ENCODE measurements at places on chromosomes 11 and 22.

DNA sequence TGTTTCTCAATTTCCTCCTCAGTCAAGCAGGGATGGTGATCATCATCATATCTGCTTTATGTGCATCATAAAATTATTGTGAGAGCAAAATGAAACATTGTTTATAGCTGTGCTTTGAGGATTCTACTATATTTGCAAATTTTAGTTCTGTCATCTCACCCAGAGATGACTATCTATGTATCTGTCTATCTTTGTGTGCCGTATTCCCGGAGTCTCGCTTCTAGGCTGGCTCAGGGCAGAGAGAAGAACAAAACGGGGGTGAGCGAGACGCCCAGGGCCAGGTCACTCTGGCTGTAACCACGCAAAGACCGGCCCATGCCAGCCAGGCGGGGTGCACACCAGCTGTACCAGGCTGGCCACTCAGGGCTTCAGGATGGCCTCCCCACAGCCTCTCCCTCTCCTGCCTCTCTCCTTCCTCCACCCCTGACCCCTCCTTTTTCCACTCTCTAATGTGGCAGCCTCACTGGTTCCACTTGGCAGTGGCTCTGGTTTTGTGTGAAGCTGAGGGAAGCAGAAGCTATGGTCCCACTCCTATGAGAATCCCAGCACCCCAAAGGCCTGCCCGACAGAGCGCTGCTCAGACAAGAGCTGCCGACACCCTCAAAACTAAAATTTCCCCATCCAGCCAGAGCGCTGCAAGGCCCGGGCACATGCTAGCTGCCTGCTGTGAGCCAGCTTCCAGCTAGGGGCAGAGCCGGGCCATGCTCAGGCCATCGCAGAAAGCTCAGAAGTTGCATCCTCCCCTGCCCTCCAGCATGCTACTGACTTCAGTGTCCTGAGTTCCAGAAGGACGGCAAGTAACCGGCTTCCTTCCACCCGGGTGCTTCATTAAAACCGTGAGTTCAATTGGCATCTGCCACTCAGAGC, 139.5 kb upstream of the TBCEL start:
- no peak for DNase-seq

GRCh38 chr11:20102397-20102796, 57.9 kb downstream of the DBX1 start:
- no peak for DNase-seq

DNA sequence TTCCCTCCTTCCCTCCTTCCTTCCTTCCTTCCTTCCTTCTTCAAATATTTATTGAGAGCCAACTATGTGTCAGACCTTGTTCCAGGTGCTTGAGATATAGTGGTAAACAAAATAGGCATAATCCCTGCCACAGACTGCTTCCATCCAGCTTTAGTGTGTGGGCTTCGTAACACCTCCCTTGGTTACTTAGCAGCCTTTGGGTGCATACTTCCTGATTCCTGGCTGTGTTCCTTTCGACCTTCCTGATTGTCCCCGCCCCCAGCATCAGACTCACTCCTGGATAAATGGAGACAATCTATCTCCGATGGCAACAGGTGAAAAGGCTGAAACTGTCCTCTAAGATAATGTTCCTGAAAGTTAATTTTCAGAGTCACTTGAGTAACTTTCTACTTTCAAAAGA, 13.5 kb downstream of the CCDC81 start:
- no peak for DNase-seq

DNA sequence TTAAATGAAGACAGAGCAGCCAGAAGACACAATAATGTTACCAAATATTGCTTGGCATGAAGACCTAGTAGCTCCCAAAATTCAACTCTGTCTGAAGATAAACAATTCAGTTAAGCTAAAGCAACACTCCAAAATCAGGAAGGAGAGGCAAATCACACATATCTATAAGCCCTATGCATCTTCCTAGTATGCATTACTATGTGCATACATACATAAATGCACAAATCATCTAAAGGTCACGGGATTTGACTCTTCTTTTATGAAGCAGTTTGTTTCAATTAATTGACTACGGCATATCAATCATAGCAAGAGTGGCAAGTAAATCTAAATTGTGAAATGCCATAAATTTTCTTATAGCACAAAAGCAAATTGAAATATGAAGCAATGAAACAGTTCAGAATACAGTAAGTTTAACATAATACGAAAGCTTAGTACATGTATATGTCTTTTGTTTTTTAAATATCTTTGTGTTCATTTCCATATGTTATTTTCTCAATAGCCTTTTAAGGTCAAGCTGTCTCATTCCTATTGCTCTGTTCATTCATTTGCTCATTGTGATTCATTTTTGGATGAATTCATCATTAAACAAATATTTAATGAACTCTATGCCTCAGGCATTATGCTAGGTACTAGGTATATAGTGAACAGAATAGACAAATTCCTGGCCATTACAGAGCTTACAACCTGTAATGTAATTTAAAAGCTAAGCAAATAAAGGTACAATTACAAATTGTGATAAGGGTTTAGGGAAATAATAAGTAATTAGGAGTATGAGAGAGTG, 540.5 kb downstream of the DLG2 start:
- DNase-seq = no peak

GRCh38 chr22:19152942-19153883, 3.1 kb upstream of the GSC2 start:
- no peak for DNase-seq

DNA sequence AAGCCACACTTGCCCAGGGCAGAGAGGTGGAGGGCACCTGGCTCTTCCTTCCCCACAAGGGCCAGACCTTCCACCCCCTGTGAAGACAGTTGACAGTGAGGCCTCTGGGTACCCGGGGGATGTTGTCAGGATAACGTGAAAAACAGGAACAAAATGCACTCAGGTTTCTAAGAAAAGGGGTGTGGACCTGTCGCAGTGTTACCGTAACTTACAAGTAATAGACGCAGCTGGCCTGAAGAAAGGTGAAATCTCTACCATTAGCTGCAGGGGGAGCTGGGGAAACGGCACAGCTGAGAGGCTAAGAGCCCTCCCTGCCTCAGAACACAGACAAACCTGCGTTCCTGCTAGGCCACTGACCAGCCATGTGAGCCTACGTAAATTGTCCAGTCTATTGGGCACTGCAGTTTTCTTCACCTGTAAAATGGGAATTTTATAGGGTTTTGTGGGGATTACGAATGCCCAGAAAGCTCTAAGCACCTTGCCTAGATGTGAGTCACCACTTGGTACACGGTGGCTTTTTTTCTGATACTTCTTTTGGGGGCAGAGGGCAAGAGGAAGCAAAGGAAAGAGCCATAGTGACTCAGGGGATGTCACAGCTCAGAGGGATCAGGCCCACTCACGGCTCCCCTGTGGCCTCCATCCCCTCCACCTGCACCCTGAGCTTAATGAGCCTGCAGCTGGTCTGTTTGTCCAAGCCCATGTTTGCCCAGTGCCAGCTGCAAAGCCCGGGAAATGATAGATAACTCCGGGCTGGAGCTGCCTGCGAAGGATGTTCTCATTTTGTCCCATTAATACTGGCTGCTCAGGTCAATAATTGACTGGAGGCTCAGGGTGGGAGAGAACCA, 18.4 kb upstream of the CABP7 start:
- DNase-seq = no peak

DNA sequence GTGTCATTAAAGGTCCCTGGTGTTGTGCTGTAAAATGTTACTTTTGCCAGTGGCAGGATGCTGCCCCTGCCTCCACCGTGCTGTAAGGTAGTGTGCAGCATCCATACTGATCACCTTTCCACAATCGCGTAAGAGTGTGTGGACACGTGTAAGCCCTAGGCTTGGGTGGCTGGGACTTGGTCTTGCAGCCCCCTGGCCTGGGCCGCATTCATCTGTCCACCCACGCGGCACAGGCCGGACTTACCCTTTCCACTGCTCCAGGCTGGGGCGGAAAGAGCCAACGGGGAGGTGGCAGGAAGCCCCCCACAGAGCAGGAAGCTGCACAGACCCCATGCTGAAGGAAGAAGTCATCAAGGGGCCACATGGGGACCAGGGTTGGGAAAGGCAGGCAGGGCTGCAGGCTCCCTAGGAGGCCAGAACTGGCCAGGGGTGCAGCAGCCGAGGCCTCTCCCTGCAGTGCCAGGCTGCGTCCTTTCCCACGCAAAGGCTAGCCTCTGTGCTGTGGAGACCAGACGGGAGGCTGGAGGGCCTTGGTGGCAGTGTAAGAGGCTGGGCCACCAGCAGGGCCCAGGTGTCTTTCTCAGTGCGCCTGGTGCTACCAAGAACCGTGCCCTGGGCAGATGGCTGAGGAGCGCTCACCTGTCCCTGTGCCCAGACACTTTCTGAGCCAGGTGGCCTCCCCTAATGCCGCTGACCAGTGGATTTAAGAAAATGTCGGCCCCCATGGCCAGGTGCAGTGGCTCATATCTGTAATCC, 11.7 kb upstream of the TMEM191C start:
- peak; percentile 58 for DNase-seq

GRCh38 chr11:1153105-1153950, 4.4 kb upstream of the MUC5AC start:
- DNase-seq = no peak

- DNase-seq = no peak
Observed at GRCh38 chr22:24333301-24333700, 62.7 kb downstream of the SPECC1L start.

DNA sequence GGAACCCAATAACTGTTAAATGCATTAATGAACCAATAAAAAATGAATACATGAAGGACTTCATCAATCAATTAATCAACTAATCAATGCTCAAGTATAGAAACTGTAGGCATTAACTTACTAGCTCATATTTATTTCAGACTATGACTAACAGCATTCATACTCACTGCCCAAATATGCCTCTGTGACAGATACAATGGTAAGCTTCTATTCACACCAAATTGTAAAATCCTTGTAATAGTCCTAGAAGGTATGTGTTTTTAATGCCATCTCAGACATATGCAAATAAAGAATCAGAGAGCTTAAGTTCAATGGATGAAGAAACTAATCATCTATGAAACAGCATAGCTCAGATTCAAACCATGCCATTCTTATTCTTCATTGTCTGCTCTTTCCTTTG, 1253.6 kb upstream of the TENM4 start:
- no peak for DNase-seq

DNA sequence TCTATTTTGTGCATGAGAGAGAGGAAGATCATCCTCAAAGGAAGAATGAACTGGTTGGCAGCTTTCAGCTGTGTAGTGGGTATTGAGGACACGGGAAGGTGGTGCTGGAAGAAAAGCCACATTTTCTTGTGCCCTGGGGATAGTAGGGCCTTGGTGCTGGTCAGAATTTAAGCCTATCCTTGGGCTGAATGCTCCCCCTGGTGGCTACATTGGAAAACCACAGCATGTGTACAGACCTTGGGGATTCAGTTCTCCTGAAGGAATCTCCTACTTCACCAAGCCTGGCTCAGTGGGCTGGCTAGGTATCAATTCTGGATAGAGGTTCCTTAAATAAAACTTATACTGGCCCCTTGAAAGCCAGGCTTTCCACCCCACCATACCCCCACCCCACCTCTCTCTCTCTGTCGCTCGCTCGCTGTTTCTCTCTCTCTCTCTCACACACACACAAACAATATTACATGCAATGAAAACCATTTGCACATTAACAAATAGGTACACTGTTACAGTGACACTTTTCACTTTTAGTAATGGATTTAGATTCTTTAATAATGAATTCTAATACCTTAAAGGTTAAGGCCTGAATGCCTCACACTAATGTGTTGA, 2.8 kb upstream of the OR51M1 start:
- peak; percentile 67 for DNase-seq

- no peak for DNase-seq
Observed at GRCh38 chr22:29194184-29194583, 11.5 kb upstream of the EMID1 start.

DNA sequence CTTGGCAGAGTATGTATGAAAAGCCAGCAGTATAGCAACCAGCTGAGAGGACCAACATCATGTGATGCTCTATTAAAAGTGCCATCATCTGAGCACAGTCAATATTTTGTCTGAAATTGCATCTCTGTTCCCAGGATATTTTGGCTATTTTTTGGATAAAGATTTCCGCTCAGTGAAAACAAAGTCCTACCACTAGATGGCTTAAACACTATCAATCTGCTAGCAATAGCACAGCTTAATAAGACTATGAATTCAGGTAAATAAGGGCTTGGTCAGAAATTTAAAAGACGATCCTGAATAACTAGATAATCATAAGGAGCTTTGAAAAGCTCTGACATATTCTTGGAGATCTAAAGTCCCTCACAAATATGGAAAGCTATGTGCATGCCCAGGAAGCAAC, 74.4 kb downstream of the MS4A13 start:
- no peak for DNase-seq

GRCh38 chr11:12543596-12544415, 130.4 kb upstream of the TEAD1 start:
- DNase-seq = no peak

- peak; percentile 100 for DNase-seq
Observed at GRCh38 chr11:123062158-123062891, 389 bp upstream of the HSPA8 start.

GRCh38 chr22:46390652-46391301, 55.3 kb downstream of the TRMU start:
- DNase-seq = peak; percentile 75

DNA sequence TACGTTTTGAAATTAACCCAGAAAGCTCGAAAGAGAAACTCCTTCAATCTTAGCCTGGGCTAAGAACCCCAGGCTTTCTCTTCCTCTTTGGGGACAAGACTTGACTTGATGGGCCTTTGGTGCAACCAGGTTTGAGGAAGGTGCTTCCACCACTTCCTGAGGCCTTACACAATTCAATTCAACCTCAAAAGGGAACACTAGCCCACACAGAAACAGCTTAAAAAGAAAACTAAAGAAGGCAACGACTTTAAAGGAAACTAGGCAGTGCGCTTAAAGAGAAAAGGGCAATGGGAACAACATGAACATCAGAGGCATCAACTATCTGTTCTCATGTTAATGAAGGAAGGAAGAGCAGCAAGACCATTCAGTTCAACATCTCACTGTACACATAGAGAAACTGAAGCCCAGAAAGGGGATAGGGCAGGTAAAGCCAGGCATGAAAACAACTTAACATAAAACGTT, 24.8 kb downstream of the PAK1 start:
- no peak for DNase-seq

GRCh38 chr11:16591157-16591556, 147.3 kb upstream of the C11orf58 start:
- no peak for DNase-seq

- DNase-seq = no peak
Observed at GRCh38 chr11:34167961-34168360, 62.5 kb downstream of the NAT10 start.

- no peak for DNase-seq
Observed at GRCh38 chr22:30830907-30831306, 136.2 kb downstream of the OSBP2 start.

DNA sequence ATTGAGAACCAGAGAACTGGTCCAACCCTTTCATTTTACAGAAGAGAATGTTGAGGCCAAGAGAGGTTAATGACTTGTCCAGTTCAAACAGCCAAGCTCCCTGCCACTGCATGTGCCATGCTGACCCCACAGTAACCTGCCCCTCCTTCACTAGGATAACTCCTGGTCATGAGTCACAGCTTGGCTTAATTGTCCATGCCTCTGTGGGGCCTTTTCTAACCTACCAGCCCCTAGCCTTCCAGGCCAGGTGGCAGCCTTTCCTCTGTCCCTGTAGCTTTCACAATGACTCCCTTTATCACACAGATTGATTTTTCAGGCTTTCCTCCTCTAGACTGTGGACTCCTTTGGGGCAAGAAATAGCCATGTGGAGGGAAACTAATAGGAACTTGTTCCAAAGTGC, 97.2 kb downstream of the PIWIL4 start:
- DNase-seq = no peak

- DNase-seq = no peak
Observed at GRCh38 chr11:133947321-133947756, 9.4 kb downstream of the IGSF9B start.
